Astrocyte of the spinal cord (primary cell): ENCODE measurements at places on chromosomes 7 and 10.
A peak's percentile ranks its signal among the peaks of the same experiment; 100 is the strongest.

DNA sequence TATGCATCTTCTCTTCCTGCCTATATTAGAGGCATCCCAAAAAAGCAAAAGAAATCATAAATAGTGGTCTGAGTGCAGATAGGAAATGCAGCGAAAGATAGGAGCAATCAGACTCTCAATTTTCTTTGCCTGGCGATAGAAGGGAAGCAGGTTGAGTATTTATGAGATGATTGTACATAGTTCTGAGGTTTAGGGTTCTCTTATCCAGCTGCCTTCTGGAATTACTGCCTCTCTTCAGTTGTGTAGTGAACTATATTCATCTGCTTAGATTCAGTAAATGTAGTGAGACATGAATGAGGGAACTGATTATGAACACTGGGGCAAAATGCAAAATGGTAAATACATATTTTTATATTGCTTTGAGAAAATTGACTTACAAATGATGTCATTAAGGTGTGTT is 93.0 kb upstream of the CYP26C1 start:
- no peak for DNase-seq

GRCh38 chr10:11631890-11632587 is 20.6 kb upstream of the USP6NL start:
- no peak for DNase-seq

GRCh38 chr10:79393924-79394610 is 46.8 kb downstream of the PPIF start:
- DNase-seq = no peak

GRCh38 chr10:73954737-73955136 is 43.2 kb upstream of the VCL start:
- no peak for DNase-seq

DNA sequence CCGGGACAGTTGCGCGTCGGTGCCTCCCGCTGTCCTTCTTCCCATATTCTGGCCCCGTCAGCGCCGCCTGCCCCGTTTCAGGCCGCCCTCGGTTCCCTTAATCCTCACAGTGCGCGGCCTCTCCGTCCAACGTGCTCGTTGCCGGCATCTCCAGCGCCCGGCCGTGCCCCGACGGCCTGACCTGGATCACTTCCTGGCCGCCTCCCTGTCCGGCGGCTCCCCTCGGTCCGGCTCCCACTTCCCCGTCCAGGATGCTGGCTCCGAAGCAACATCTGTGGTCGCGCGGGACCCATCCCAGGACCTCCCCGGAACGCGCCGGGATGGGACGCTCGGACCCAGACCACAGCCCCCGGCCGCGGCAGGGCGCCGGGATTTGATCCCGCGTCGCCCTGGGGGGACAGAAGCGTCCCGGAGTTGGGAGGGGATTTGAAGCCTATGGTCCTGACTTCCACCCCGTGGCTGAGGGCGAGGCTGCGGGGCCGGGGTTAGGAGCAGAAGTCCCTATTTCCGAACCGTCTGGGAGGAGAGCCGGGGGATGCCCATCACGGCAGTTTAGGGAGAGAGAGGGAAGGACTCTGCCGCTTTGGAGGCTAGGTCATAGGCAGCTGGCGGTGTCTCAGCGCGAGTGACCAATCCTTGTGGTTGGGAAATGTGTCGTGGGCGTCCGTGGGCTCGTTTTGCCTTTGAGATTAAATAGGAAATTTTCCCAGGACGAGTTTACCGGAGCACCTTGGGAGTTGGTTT is 53.8 kb downstream of the KCTD7 start:
- DNase-seq = no peak

DNA sequence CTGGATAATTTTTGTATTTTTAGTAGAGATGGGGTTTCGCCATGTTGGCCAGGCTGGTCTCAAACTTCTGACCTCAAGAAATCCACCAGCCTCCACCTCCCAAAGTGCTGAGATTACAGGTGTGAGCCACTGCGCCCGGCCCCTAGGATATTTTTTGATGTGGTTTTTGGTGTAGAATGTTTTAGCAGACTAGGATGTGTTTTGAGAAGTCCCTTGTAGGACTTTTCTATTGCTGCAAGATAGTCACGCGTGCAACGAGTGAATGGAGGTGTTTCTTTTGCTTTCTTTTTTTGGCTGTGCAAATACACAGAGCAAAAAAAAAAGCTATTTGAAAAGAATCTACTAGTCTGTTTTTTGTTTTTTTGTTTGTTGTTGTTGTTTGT is 29.8 kb upstream of the KLF6 start:
- no peak for DNase-seq

DNA sequence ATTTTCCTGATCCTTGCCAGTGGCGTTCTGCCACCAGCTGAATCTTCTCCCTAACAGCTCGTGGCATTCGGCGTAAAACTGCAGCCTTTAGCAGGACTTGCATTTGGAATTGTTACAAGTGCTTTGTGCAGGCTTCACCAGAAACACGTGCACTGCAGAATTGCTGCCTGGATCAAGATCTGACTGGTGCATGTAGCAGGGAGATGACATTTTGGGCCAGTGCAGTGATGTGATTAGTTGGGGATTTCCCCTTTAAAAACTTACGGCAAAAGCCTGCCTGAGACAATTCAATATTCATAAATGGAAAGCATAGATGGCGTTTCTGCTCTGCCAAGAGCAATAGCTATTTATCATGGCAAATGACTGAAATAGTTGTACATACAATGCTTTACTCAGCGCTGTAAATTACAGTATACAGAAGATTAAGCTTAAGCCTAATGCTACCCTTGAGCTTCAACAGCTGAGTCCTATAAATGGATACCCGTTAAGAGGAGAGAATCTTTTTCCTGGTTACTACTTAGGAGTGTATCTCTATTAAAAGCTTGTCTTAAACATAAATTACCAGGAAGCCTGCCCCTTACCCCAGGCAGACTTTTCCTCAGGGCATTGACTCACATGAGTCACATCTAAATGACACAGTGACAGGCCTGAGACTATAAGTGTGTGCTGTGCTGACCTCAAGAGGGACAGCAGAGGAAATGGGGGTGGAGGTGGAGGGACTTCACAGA is 106.3 kb downstream of the ATXN7L1 start:
- DNase-seq = peak; percentile 19

GRCh38 chr10:130338636-130339024 is 202.4 kb downstream of the GLRX3 start:
- no peak for DNase-seq

GRCh38 chr7:2601065-2601464 is 30.7 kb upstream of the TTYH3 start:
- DNase-seq = no peak

GRCh38 chr7:128172151-128172550 is 68.9 kb upstream of the LEP start:
- DNase-seq = no peak

- no peak for DNase-seq
These were observed 19.2 kb downstream of the PLA2G12B start for GRCh38 chr10:72935361-72935760.

DNA sequence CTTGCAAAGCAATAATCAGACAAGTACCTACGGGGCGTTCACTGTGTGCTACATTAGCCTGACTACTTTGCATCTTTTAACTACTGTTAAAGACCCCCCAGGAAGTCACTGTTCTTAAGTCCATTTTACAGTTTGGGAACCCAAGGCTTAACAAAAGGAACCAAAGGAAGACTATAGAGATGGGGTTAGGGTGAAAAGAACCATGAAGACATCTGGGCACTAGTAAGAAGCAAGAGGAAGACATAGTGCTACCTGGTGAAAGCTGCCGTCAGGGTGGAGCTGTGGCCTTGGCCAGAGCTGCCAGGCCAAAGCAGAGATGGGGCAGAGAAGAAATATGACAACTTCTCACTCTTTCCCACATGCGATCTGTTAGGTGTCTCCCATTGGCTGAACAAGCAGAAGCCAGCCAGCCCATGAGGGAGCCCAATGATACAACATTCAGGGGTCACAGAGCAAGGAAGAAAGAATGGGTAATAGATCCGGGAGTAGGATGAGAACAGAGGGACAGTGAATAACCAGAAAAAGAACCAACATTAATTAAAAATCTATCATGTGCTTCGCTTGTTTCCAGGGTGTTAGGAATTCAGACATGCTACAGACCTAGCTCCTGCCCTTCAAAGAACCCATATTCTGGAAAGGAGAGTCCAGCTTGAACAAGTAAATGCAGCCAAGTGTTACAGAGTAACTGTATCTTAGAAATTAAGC is 85.4 kb downstream of the ARID5B start:
- no peak for DNase-seq

DNA sequence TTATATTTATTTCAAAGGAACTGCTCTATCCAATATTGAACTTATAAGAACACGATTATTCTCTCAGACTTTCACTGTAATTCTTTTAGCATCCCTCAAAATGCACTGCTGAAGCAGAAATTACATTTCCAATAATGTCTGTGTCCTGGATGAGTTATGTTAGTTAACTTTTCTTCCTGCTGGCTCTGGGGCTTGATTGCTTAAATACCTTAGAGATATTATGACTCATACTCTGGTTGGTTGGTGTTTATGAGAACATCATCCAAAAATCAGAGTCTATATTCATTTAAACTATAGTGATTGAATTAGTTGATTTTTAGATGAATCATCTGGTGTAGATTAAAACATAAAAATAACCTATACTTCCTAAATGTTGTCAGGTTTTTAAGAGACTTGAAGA is 246.3 kb upstream of the VWC2 start:
- no peak for DNase-seq

DNA sequence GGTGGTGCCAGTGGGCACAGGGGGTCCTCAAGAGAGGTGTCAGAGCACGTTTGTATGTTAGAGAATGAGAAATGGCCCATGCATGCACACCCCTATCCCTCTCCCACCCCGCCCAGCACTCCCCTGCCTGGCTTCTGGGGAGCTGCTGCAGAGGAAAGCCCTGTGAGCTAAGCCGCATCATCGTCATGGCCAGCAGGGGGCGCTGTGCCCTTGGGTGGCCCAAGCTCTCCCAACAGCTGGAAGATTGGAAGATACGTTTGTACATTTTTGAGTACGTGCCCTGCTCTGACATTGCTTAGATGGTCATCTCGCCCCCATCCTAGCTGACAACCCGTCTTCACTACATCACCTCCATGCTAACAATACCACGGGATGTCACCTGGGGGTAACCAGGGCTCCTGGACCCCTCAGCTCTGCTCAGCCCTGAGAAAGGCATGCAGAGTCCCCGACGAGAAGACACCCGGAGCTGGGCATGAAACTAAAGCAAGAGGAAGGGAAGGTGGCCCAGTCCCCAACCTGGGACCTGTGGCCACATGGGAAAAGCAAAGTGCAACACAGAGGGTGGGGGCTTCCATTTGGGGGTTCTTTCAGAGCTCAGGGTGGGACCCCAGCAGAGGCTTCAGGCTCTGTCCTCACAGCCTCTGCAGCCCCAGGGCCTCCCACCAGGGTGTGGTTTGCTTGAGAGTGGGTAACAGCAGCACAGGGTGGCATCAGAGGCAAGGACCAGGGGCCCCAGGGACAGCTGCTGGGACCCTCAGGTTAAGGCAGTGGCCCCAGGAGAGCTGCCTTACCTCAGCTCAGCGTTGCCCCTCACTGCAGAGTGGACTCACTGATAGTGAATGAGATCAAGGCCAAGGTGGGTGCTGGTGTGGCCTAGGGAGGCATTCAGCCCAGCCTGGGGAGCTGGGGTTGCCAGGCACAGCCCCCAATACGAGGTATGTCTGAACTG is 136.6 kb downstream of the PTPN20 start:
- DNase-seq = peak; percentile 69

DNA sequence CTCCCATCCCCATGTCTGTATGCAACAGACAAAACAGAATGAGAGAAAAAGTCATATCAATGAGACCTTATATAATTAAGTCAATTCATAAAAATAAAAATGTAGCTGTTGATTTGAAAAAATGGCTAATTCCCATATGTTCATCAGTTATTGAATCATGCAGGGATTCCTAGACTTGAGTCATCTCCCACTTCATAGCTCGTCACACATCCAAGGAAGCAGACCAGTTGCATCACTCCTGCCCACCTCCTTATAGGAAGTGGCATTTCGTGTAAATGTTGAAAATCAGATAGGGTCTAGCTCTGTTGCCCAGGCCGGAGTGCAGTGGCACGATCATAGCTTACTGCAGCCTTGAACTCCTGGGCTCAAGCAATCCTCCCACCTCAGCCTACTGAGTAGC is 56.1 kb upstream of the SH2B2 start:
- no peak for DNase-seq

DNA sequence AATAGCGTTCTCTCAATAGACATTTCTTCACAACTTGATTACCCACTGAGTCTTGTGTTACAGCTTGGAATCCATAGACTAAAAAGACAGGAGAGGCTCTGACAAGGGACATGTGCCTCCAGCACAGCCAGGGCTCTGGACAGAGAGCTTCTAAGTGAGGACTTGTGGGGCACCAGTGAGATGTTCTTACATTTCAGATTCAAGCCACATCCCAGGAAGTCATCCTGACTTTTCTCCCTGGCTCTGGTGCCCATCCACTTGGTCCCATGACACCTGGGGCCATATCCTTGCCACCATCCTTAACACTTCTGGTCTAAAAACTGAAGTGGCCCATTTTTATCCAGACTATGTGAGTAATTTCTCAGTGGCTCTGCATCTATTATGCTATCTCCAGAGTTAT is 440.1 kb downstream of the TCERG1L start:
- DNase-seq = no peak

DNA sequence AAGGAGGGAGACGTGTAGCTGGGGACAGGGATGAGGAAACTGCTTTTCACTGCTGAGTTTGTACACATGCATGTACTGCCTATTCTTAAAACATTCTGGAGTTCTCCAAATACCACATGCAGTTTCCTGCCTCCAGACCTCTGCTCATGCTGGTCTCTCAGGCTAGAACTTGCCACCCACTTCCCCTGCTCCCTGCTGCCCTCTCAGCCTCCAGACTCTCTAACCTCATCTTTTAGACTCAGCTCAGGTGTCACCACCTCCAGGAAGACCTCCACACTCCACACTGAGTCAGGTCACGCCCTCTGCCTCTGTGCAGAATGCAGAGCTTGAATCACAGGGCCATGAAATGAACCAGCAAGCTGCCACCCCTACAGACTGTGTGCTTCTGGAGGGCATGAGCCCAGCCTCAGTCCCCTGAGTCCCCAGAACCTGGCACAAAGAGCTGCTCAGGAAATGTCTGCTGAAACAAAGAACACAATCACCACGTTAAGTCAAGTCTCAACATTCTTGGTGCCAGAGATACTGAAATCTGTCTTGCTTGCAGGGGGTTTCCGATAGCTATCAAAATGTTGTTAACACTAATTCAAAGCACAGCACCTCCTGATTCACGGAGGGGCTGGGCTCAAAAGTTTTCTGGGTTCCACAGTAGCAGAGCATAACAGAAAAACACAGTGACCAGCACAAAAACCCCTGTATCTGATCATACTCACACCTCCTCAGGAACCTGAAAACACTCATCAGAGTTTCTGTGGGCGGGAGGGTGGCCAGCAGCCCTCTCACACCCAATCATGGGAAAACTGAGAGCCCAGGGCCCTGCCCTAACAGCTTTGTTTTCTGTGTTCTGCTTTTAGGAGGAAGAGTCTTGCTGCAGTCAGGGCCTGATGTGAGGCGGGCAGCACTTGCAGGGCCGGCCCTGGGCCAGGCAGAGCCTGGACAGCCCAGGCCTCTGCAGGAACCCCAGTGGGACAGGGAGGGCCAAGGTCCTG is 21.1 kb downstream of the FAM53B start:
- no peak for DNase-seq

DNA sequence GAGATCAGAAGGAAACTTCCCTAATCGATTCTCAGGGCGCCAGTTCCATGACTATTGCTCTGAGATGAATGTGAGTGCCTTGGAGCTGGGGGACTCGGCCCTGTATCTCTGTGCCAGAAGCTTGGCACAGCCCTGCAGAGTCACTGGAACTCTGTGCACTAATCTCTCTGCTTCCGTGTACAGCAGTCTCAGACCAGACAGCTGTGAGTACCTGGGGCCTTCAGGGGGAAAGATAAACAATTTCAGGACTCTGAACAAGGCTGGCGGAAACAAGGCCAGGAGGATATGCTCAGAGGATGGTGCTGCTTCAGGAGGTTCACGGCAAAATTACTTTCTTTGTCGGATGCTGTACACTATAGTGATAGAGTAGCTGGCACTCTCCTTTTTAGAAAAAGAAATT is 131.7 kb upstream of the PRSS58 start:
- no peak for DNase-seq
